ENCODE measurements at places on chromosomes 5 and 9.

DNA sequence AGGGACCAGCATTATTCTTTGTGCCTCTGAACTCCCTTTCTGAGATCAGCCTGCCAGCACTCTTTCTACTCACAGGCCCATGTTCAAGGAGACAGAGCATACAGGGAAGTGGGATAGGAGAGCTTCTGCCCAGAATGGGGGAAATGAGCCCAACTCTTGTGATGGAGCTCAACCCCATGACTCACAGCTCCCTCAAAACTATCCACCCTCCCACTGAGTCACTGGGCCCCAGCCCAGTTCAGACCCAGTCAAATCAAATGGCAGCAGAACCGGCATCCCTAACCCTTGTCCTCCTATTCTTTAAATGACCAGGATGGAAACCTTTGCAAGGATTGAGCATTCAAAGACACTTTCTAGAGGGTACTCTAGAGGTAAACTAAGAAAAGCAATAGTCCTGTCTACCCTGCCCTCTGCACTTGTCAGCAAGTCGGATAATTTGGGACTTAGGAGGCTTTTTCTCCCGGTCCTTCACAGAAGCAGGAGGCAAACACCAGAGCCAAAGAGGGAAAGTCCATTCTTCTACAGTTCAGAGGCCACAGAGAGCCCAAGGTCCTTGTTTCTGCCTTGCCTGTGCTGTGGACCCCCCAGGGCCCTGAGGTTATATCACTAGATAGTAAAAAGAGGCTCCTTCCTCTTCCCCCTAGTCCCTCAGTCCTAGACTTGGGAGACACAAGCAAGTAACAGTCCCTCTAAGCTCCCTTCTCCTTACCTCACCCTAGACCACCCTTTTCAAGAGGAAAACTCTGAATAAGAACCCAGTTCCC is 3.2 kb downstream of the ATOSB start:
- no peak overlapping the region for H3K27ac ChIP-seq
- H3K4me1 ChIP-seq: peaks cover 9% of the 10 kb centered on the region
- no peak for DNase-seq
- H3K4me3 ChIP-seq: no peak overlapping the region
- no peaks in the 10 kb centered on the region for H3K36me3 ChIP-seq

GRCh38 chr9:89746385-89747116 is 141.7 kb downstream of the GADD45G start:
- H3K27me3 ChIP-seq: no peaks in the 10 kb centered on the region
- DNase-seq: no peak

GRCh38 chr5:54860321-54860720 is 125.1 kb downstream of the ESM1 start:
- H3K4me3 ChIP-seq: no peak overlapping the region
- no peak overlapping the region for H3K27ac ChIP-seq
- no peaks in the 10 kb centered on the region for H3K27me3 ChIP-seq
- H3K4me1 ChIP-seq: no peaks in the 10 kb centered on the region

- DNase-seq: no peak
- H3K36me3 ChIP-seq: peaks cover 11% of the 10 kb centered on the region
- no peaks in the 10 kb centered on the region for H3K4me1 ChIP-seq
- no peak overlapping the region for H3K4me3 ChIP-seq
These were observed 200.7 kb downstream of the SLC12A2 start for GRCh38 chr5:128284236-128284635.

- DNase-seq: no peak
- no peaks in the 10 kb centered on the region for H3K27me3 ChIP-seq
- H3K36me3 ChIP-seq: no peaks in the 10 kb centered on the region
- H3K27ac ChIP-seq: no peak overlapping the region
These were observed 401.9 kb downstream of the TLE4 start for GRCh38 chr9:79973627-79974026.

Measured in mesendoderm (in vitro differentiated cells).